ENCODE measurements at places on chromosomes 6 and 20.
A peak's percentile ranks its signal among the peaks of the same experiment; 100 is the strongest.

DNA sequence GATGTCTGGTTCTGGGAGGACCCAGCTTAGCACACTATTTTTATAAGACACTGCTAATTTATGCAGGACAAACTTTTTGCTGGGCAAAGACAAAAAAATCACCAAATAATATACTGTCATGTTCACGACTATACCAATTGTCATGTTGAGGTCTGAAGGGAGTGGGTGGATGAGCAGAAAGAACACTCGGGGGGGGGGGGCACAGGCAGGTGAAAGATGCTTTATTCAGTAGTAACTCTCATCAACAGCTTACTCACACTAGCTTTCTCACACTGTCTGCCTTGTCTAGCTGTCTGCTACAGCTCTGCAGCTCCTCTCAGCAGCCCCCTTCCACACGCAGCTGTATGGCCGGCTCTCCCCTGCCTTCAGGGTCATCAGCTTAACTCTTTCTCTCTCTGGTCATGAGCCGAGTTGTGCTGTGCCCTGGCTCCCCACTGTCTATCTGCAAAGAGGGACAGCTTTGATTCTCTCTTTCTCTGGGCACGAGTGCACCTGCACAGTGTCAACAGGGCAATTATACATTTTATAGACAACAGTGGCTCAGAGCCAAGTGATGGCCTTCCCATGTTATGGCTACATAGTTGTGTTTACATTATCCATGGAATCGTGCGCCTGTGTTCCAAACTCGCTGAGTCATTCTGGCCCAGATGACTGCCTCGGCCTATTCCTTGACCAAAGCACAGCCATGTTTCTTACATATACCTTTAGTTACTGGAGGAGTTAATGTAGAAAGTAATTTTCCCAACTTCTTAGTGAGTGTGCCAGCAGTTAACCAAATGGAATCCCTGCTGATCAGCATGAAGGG lies 187.7 kb upstream of the PRSS16 start:
- no peak for DNase-seq

DNA sequence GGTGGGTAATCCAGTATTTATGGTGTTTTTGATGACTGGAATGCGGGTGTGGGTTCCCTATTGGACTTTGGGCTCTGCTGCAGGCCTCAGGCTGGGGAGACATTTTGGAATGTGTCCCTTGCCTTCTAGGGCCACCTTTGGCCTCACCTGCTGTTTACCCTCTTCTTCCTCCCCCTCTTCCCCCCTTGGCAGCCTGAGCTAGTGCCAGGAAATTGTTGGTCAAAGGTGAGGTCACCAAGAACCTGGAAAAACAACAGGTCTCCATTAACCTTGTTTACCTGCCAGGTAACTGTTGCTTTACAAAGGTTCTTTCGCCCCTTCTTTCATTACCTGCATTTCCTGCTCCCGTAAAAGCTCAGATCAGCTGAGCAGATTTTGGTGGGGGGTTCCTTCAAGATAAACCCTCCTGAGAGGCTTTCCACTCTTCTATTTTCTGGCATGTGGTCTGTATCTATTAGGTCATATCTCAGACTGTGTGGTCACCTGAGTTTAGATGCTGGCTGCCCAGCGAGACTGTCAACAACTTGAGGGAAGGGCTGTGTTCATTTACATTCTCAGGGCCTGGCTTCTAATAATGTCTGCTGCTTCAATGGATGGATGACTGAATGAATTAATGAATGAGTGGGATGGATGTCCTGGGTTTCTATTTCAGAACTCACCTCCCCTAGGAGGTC lies 34.7 kb downstream of the VEGFA start:
- no peak for DNase-seq

GRCh38 chr6:12404651-12405050 lies 114.5 kb downstream of the EDN1 start:
- no peak for DNase-seq

DNA sequence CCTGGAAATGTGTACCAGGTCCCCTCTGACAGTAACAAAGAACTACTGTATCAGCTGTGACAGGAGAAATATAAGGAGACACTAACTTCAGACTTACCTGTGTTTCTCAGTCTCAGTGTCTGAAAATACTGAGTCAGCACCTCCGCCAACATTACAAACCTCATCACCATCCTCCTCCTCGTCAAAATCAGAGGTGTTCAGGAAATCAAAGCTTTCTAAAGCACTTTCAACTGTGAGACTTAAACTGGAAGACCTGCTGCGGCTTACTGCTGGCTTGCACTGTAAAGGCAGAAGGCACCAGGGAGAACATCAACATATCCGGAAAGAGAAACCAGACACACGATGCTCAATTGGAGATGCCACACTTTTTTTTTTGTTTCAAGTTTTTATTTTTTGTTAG lies 40.3 kb upstream of the ARMH2 start:
- peak; percentile 67 for DNase-seq

GRCh38 chr20:24034820-24035219 lies 46.2 kb upstream of the GGTLC1 start:
- no peak for DNase-seq

Measured in naive thymus-derived CD8-positive, alpha-beta T cell (primary cell).